Naive B cell (primary cell): ENCODE measurements at places on chromosomes 16 and 17. TPM values are rescaled to one million over a fixed set of nuclear protein-coding genes. Genes with fewer than 3 reads are reported as not detected.
A peak's percentile ranks its signal among the peaks of the same experiment; 100 is the strongest.

- peak overlapping the region; percentile 88 for H3K27ac ChIP-seq
- peaks cover 53% of the 10 kb centered on the region for H3K27me3 ChIP-seq
- peaks cover 19% of the 10 kb centered on the region for H3K4me1 ChIP-seq
- DNase-seq, result no peak
- H3K4me3 ChIP-seq, result peak overlapping the region; percentile 86
Observed at GRCh38 chr17:45018848-45019711, 32.4 kb downstream of the DCAKD start.

RPH3AL gene
- polyA plus RNA-seq, result 13.2 TPM

ITGB4 gene
- polyA plus RNA-seq, result not detected

- peak within 1 kb of the TSS; percentile 87 for H3K4me3 ChIP-seq
- peaks cover 48% of the 10 kb centered on the region for H3K4me1 ChIP-seq
- H3K27me3 ChIP-seq, result peaks cover 70% of the 10 kb centered on the region
- DNase-seq, result no peak
- no peaks in the 10 kb centered on the region for H3K36me3 ChIP-seq
- no peak within 1 kb of the TSS for H3K27ac ChIP-seq
Observed at GRCh38 chr16:56632156-56632847, at the start of gene MT1M. Gene MT1M (plus strand): TSS chr16:56632659. CDS start chr16:56632732, 73 bp downstream.
